Kidney epithelial cell (primary cell): ENCODE measurements at places on chromosomes 3 and 15. TPM values are rescaled to one million over a fixed set of nuclear protein-coding genes. Genes with fewer than 3 reads are reported as not detected.

DNA sequence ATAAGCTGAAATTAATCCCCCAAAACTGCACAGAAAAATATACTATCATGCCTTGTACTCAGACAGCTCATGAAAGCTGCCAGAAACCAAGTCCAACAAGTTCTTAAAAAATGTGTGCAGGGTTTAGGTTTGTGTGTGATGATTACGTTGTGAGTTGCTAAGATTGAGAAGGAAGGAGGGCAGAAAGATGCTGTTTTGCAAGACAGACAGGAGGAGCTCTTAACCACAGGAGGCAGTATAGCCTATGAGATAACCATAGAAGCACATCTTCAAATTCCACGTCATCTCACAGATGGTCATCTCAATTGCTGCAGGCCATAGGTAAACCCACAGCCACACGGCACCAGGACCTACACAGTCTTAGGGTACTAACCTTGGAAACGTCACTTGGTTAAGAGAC, 191.9 kb downstream of the STT3B start:
- no peak for DNase-seq

- DNase-seq, result no peak
Observed at GRCh38 chr3:100045696-100046095, 68.6 kb downstream of the FILIP1L start.

GRCh38 chr3:102205647-102206046, 229.2 kb upstream of the ZPLD1 start:
- no peak for DNase-seq

DNA sequence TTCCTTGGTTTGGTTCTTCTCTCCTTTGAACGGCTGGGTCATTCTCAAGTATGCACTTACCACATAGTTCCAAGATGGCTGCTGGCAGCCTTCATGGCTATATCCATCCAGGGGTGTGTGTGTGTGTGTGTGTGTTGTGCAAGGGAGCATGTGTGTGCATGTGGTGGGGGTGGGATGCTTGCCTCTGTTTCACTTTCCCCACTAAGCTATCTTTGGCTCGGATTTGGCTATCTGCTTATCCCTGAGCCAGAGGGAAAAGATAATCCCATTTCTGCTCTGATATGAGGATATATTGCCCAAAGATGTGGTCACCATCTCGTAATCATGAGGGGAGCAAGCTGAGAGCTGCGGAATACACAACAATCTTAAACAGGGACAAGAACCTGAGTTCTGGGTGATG, 26.2 kb downstream of the ANAPC13 start:
- DNase-seq, result no peak

RHOV gene
- 2.0 and 3.6 TPM in 2 replicates for total RNA-seq

DNA sequence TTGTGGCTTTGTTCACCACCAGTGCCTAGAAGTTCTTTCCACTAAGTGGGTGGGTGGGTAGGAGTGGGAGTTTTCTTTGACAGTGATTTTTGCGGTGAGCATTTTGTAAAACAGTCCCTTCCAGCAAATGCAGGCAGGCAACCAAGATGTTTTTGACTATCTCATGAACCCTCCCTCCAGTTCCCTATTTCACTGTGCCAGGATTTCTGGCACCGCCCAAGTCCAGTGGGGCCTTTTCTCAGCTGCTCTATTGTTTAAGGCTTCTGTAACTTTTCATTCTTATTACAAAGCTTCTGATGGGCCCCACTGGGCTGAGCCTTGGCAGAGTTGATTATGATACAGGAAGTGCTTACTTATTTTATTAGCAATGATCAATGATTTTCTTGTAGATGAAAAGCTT, 236.0 kb downstream of the EDEM1 start:
- DNase-seq, result no peak

GRCh38 chr3:188082450-188082849, 71.5 kb upstream of the LPP start:
- no peak for DNase-seq

PLSCR2 gene
- total RNA-seq, result 0.62 TPM in 1 of 2 replicates, not detected in the other

- DNase-seq, result no peak
Observed at GRCh38 chr15:71313806-71314205, 198.5 kb downstream of the THSD4 start.

- no peak for DNase-seq
Observed at GRCh38 chr3:123952844-123953520, 8.0 kb downstream of the CCDC14 start.

GRCh38 chr15:22263738-22264137, 183.4 kb downstream of the OR4M2 start:
- DNase-seq, result no peak

SETMAR gene
- 17.8 and 19.2 TPM in 2 replicates for total RNA-seq

SCN5A gene
- 3.8 and 6.4 TPM in 2 replicates for total RNA-seq

GRCh38 chr3:124829819-124830554, 57.2 kb downstream of the ITGB5 start:
- no peak for DNase-seq

DNA sequence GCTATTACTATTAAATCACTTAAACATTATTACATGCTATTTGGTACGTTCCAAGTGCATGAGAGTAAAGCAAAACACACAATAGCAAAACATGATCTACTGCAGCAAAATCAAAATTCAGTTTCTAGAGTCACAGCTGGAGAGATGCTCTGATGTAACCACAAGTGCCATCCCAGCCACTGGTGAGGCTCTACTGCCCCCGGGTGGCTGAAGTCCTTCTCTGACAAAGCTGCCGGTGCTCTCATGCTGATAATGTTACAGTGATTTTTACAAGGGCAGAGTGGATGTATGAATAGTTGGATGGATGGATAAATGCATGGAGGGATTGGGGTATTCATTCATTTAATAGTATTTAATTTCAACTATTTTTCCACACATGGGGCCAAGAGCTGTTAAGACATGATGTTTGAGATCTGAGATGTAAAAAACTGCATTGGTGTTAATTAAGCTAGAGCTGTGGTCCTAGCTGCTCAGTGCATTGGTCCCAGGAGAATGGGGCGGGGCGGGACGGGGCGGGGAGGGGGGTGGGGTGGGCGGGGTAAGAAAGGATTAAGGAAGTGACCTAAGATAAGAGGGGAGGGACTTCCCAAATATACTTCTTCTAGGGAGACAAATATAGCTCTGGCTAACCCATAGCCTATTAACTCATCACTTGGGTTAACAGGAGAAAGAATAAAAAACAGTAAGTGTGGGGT, 5.3 kb upstream of the SPESP1 start:
- peak; percentile 25 for DNase-seq

GRCh38 chr3:58012302-58012701, 4.1 kb downstream of the FLNB start:
- no peak for DNase-seq

GRCh38 chr3:160194438-160194837, 30.8 kb upstream of the C3orf80 start:
- DNase-seq, result no peak

DNA sequence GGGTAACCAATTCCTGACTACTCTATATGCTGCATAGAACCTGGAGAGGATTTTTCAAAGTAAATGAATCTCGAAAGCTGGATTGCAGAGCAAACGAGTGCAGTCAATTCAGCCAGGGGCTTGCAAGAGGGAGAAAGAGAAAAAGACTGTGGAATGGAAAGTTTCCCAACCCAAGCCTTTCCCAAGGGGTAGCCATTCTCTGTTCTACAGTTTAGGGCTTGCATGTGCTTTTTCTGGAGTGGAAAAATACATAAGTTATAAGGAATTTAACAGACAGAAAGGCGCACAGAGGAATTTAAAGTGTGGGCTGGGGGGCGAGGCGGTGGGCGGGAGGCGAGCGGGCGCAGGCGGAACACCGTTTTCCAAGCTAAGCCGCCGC, 511 bp upstream of the RARB start:
- DNase-seq, result no peak

- peak; percentile 90 for DNase-seq
Observed at GRCh38 chr3:184448321-184449160, 68.7 kb downstream of the CHRD start.

SLC51B gene
- total RNA-seq, result not detected in 2 replicates

DNA sequence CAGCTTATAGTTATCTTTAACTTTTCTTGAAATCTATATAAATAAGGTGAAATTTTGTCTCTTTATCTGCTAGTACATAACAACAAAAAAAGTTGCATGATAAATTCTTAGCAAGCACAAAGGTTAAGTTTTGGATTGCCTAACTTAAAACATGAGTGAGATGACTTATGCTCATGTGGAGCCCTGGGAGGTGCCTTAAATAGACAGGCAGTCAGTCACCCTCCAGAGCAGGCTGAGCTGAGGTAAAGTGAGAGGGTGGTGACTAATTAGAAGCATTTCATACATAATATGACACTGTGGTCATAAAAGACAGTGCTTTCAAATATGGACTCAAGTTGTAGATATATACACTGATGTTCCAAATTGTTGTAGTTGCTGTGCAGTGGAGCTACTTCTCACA, 14.6 kb upstream of the MME start:
- DNase-seq, result peak; percentile 64

RAD18 gene
- 6.2 and 7.6 TPM in 2 replicates for total RNA-seq

HOMER2 gene
- 56.4 and 59.6 TPM in 2 replicates for total RNA-seq

DNA sequence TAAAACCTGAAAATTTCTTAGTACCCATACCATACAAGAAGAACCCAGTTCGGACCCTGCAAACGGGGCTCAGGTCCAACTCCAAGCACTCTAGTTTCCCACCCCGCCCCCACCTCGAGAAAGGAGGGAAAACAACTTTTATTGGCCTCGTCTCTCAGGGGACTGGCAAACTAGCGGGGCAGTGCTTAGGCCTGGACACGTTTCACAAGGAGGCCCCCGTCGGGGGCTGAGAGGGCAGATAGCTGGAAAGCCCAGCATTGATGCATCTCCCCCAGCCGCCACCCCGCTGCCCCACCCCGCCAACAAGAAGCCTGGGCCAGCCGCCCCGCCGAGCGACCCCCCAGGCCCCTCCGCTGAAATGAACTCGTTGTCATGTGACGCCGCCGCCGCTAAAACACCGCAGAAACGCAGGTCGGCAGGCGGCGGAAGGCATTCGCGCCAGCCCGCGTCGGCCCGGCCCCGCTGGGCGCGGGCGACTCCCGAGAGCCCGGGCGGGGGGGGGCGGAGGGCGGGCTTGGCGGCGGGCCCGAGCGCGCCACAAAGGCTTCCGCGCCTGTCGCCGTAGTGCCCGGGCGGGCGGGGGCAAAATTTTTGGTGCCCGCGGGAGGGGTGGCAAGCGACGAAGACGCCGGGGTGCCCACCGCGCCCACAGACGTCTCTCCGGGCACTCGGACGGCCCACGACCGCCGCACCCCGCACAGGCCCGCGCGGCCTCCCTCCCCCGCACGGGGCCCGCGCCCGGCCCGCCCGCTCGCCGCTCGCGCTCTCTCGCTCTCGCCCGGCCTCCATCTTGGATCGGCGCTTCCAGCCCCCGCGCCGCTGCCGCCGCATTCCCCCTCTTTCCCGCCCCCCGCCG, 634 bp downstream of the STAG1 start:
- DNase-seq, result no peak

- DNase-seq, result no peak
Observed at GRCh38 chr3:54376939-54377578, 254.7 kb downstream of the CACNA2D3 start.

DNA sequence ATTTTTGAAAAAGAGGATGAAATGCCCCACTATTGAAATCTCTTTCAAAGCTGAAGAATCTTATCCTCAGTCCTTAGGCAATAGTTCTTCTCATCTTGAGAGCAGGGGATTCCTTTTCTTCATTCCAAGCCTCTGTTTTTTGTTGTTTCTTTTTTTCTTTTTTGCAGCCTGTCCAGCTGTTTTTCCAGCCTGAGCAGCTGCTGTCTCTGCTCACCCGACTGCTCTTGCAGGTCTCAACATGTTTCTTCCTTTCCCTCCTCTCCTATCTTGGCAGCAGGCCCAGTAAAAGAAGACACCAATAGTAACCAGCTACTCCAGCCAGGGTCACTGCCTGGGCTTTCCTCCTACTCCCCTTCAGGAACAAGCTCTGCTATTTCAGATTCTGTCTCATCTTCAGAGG, 23.8 kb downstream of the MEX3B start:
- DNase-seq, result no peak

DNA sequence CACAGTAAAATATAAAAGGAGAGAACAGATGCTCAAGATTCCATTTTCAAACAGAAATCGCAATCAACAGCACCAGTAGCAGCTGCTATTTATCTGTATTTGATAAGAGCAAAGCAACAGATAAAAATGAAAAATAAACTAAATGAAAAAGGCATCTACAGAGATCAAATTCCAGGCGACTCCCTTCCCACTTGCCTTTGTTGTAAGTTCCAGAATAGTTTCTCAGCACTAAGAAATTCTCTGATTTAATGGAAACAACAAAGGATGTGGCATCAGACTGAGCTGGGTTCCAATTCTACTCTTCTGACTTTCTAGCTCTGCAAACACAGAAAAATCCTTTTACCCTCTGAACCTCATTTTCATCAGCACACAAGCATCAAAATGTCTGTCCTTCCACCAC, 110.8 kb upstream of the MME start:
- no peak for DNase-seq

GRCh38 chr3:72080800-72081199, 295.9 kb upstream of the PROK2 start:
- DNase-seq, result no peak

- peak; percentile 12 for DNase-seq
Observed at GRCh38 chr3:155495387-155495786, 201.9 kb upstream of the STRIT1 start.

HSPBAP1 gene
- 8.1 and 10.7 TPM in 2 replicates for total RNA-seq

DNA sequence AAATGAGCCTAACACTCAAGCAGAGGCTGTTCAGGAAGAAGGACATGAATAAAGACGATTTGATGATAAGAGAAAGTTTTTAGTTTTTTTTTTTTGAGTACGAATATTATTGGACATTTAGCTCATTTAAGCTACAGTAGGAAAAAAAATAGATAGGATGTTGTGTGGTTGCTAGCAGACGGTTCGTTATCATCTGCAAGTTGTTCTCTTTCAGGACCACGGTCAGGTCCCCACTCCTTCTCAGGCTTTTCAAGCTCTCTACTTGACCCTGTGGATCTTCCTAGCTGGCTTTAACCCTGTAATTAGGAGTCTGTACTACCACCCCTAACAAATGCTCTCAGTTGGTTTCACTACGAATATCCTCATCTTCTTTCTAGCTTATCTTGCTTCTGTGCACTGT, 1.1 kb downstream of the KCNH8 start:
- DNase-seq, result no peak

GRCh38 chr15:67531379-67531914, 10.5 kb downstream of the C15orf61 start:
- DNase-seq, result no peak

DNA sequence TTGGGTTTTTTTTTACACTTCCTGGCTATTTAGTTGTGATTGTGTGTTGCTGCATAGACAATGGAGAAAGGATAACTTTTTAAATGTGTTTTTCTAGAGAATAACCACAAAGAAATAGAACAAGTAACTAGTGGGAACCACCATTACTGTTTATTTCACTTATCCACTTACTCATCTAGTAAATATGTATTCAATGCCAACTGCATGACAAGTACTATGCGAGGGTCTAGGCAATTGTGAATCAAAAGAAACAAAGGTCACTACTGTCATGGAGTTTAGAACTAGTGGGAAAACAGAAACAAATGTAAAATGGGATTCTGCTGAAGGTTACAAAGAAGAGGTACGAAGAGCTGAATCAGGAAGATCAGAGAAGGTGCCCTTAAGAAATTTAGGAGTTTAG, 600.9 kb upstream of the ROBO2 start:
- no peak for DNase-seq

GRCh38 chr3:38479431-38480092, 16.6 kb upstream of the EXOG start:
- no peak for DNase-seq

CSPG5 gene
- 0.48 and 0.71 TPM in 2 replicates for total RNA-seq

GRCh38 chr3:138492980-138493675, 58.7 kb downstream of the ESYT3 start:
- DNase-seq, result no peak
